ENCODE measurements at places on chromosomes 5 and 9. TPM values are rescaled to one million over a fixed set of nuclear protein-coding genes. Genes with fewer than 3 reads are reported as not detected.

The TMEM174 gene
- not detected for total RNA-seq

The GABRP gene
- not detected for total RNA-seq

The FBN2 gene
- 1.9 TPM for total RNA-seq

The BARHL1 gene
- total RNA-seq: not detected

The FAM81B gene
- total RNA-seq: not detected

The TTC16 gene
- 0.05 TPM for total RNA-seq

The THOC3 gene
- total RNA-seq: 62.9 TPM

The NFX1 gene
- 27.6 TPM for total RNA-seq

The ZNF366 gene
- 0.45 TPM for total RNA-seq

The ACSL6 gene
- 0.25 TPM for total RNA-seq

GRCh38 chr5:157533011-157533481 lies 42.5 kb downstream of the ADAM19 start:
- no peak for DNase-seq

GRCh38 chr9:137820161-137820855 lies 57.3 kb upstream of the CACNA1B start:
- no peak for DNase-seq

DNA sequence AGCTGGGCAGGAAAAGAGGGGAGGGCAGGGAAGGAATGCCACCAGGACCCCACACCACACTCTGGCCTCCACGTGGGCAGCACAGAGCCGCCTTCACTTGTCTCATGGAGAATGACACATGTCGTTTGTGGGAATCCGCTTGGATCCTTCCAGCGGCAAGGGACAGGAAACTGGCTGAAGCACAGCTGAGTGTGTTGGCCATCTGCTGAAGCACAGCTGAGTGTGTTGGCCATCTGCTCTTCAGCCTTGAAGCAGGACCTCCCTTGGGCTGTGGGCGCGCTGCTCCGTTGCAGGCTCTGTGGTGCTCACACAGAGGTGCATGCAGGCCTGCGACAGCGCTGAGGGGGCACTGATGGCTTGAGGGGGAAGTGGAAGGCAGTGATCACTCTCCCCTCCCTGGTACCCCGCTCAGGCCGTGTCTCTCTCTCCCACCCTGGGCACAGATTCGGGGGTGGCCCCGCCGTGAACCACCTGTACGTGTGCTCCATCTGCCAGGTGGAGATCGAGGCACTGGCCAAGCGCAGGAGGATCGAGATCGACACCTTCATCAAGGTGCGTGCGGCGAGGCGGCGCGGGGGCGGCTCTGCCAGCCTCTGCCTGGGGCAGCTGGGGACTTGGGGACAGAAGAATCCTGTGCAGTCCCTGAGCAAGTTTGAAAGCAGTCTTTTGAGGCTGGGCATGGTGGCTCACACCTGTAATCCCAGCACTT lies 40.6 kb downstream of the USP20 start:
- no peak for DNase-seq

DNA sequence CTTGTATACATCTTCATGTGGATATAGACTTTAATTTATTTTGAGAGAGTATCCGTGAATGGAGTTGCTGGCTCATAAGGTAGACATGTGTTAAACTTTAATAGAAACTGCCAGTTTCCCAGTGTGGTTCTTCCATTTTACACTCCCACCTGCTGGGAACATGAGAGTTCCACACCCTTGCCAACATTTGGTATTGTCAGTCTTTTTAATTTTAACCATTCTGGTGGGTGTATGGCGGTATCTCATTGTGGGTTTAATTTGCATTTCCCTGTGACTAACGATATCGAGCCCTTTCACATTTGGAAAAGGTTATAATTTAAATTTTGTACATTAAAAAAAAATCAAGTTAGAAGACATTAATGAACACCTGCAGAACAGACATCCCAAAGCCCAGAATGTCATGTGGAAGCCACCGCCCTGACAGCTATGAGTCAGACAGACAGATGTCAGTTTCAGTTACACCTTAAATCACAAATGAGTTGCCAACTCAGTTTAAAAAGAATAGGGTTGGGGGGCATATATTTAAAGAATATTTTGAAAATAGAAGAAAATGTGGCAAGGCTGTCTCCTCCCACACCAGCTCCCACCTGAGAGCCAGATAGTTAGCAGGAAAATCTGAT lies 36.9 kb downstream of the ANKRD33B start:
- no peak for DNase-seq

DNA sequence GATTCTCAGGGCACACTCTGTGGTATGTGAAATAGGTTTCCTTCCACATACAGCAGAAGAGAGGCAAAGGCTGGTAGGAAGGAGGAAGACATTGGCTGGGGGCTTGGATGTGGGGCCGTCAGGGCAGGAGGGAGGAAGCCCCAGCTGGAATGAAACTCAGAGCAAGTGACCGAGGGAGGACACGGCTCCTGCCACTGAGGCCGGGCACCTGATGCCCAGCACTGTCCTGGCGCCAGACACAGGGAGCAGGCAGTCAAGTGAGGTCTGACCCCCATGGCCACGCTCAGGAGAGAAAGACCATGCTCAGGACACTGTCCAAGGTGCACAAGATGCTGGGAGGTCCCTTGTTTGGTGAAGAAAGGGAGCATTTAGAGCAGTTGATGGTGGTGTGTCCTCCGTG lies 245.5 kb downstream of the CACNA1B start:
- DNase-seq: no peak

GRCh38 chr9:75845806-75846205 lies 44.7 kb upstream of the PCSK5 start:
- no peak for DNase-seq

GRCh38 chr5:17241635-17242034 lies 24.2 kb downstream of the BASP1 start:
- DNase-seq: no peak

- no peak for DNase-seq
Measured at GRCh38 chr5:78467752-78468357, 107.4 kb downstream of the SCAMP1 start.

DNA sequence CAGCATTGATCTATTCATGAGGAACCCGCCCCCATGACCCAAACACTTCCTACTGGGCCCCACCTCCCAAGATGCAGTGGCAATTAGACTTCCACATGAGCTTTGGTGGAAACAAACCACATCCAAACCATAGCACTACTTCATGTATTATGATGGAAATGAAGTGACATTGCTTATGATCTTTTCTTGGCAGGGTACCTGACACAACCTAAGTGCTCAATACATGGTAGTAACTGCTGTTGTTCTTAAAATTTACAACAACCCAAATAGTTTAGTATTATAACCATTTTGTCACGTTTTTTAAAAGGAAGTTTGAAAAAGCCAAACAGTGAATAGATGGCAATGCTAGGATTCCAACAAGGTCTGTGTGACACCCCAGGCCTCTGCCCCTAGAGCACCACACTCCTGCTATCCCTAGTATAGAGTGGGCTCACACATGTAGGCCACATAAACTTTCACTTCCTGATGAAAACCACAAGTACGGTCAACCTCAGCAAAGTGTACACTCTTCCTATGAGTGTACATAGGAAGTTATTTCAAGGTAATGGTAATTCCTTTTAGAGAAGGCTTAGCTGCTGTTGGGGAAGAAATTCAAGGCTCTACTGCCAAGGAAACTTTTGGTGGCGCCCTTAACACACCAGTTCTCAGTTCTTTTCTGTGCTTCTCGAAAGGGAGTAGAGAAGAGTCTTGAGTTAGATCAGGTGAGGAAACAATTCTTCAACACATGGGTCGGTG lies 97.6 kb downstream of the ARSB start:
- DNase-seq: no peak

DNA sequence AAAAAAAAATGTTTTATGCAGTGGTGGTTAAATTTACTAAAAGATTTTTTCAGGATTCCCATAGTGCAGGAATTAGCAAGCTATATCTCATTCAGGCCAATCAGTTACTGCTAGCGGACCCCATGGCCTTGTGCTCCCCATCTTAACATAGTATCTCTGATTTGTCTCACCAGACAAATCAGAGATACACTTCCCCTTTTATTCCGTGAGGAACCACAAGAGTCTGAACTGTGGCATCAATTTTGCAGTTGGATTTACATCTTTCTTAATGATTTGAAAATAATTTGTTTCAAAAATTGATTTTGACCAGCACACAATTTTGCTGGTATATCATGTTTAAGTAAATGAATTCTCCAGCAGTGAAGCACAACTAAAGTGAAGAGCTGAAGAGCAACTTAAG lies 17.9 kb downstream of the ITGA1 start:
- no peak for DNase-seq

- no peak for DNase-seq
Measured at GRCh38 chr5:154358516-154359220, 87.1 kb upstream of the SAP30L start.

GRCh38 chr5:154386952-154387629 lies 58.7 kb upstream of the SAP30L start:
- no peak for DNase-seq
